ENCODE measurements at places on chromosomes 12 and 14.

- DNase-seq: no peak
Observed at GRCh38 chr12:76375470-76375869, 27.3 kb upstream of the BBS10 start.

GRCh38 chr12:110277530-110278254 is 3.4 kb upstream of the ATP2A2 start:
- no peak for DNase-seq

GRCh38 chr12:2168808-2169207 is 116.0 kb downstream of the CACNA1C start:
- DNase-seq: no peak

DNA sequence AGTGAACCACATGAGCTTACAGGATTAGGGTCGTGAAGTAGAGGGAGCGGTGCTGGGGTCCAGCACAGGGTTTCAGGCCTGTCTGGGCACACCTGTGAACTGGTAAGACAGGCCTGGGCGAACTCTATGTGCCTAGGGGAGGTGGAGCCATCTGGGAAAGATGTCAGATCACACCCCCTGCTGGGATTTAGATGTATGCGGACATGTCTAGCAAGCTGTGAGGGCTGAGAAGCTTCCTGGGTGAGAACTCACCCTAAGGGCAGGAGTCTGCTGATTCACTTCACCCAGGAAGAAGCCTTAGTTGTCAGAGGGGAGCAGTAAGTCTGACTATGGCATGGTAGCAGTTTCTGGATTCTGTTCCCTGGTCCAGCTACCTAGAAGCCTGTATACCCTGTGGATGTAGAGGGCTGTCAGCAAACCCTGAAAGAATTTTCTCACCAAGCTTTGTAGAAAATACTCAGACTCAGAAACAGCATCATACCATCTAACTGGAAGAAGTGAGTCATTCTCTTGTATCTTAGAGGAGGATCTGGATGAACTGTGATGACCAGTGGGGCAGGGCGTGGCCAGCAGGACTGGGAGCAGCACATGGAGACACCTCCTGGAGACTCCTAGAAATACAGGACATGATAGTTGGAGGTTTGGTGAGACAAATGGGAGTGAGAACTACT is 11.2 kb upstream of the PYGL start:
- no peak for DNase-seq

- DNase-seq: no peak
Observed at GRCh38 chr14:28764257-28765160, 2.1 kb upstream of the FOXG1 start.

- no peak for DNase-seq
Observed at GRCh38 chr12:130104571-130105106, 57.6 kb upstream of the FZD10 start.

DNA sequence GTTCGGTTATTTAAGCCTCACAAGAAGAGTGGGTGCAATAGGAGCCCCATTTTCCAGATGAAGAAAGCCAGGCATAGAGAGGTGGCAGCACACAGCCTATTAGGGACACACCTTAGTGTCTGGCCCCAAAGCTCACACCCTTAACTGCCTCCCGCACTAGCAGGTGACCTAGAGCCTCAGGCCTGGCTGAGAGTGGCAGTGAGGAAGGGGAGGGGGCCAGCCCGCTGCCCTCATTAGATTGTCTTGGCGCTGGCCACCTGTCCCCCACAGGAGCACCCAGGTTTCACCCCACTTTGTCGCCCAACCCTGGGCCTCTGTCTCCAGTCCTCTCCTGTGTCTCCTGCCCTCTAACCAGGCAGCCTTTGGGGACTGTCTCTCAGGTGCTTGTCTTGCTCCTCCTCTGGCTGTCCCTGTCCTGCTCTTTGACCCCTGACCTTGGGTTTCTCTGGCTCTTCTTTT is 18.5 kb upstream of the PGF start:
- DNase-seq: no peak

DNA sequence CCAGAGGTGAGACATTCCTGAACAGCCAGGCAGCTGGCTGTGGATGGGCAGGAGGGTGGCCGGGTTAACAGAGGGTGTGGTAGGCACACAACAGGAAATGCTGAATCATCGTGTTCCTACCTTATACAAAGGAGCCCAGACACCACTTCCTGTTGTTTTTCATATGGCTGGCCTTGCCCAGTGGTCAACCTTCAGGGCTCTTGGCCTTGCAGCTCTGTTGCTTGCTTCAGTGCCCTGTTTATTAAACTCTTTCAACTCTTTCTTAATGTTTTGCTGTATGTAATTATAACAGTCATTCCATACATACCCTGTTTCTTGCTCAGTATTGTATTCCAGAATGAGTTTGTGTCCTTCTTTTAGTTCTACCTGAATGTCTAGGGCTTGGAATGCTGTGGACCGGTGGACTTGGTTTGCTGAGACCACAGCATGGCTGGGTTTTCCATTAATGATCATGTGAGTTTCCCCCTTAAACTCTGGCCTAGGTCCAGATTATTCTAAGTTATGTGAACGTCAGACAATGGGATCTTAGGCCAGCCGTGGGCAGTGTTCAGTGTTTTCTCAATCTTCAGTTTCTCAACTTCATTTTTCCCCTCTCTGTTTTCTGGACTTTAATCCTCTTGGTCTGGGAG is 11.9 kb downstream of the CFAP54 start:
- DNase-seq: peak; percentile 30

GRCh38 chr14:55609681-55610080 is 29.7 kb downstream of the KTN1 start:
- no peak for DNase-seq

DNA sequence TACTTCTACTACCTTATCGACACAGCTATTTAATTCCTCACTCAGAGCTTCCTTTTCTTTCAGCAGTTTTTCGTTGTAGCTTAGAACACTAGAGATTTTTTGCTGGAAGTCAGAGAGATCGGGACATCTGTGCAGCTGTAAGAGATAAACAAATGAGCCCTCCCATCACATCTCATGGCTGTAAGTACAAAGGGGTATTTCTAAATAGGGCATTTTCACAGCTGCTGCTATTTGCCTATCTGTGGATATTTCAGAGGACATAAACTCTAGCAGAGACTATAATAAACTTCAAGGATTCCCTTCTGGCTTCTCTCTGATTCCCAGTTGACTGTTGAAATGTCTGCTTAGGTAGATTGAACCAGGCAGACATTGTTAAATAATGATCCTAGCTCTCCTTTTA is 76.1 kb upstream of the SAV1 start:
- no peak for DNase-seq

DNA sequence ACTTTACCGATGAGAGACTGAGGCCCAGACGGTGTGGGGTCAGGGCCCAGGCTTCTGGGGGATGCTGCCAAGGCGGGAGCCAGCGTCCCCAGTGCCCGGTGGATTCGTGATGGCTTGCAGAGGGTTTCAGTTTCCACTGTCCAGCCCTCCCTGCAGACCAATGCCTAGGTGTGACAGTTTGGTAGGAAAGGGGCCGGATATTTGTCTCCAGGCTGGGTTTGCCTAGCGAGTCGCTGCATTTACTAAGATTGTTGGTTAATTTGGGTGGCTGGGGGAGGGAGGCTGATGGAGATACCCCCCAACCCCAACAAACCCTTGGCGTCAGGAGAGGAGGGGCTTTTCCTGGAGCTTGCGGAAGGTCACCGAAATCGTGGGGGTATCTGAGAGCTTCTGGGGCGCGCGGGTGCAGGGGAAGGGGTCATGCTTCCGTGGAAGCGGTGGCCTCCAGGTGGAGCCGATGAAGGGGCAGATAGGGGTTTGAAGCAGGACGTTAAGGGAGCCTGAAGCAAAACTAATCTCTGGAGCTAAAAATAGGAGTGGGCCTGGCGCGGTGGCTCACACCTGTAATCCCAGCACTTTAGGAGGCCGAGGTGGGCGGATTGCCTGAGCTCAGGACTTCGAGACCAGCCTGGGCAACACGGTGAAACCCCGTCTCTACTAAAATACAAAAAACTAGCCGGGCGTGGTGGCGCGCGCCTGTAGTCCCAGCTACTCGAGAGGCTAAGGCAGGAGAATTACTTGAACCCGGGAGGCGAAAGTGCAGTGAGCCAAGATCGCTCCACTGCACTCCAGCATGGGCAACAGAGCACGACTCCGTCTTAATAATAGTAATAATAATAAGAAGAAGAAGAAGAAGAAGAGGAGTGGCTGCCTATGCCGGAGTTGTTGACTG is 1.1 kb upstream of the CDC42BPB start:
- DNase-seq: no peak

GRCh38 chr12:3157581-3158323 is 80.6 kb downstream of the TSPAN9 start:
- no peak for DNase-seq

GRCh38 chr12:83476006-83476405 is 789.3 kb downstream of the TMTC2 start:
- no peak for DNase-seq
